ENCODE measurements at places on chromosomes 16 and 17. TPM values are rescaled to one million over a fixed set of nuclear protein-coding genes. Genes with fewer than 3 reads are reported as not detected.

ACBD4 gene
- total RNA-seq = 5.6 TPM

MEOX1 gene
- 1.9 TPM for total RNA-seq

SYCE1L gene
- total RNA-seq = 11.6 TPM

RRAD gene
- 9.3 TPM for total RNA-seq

FMNL1 gene
- total RNA-seq = 3.4 TPM

JUP gene
- total RNA-seq = 535 TPM

TRIM72 gene
- total RNA-seq = not detected
